ENCODE measurements at places on chromosomes 2 and 18.

DNA sequence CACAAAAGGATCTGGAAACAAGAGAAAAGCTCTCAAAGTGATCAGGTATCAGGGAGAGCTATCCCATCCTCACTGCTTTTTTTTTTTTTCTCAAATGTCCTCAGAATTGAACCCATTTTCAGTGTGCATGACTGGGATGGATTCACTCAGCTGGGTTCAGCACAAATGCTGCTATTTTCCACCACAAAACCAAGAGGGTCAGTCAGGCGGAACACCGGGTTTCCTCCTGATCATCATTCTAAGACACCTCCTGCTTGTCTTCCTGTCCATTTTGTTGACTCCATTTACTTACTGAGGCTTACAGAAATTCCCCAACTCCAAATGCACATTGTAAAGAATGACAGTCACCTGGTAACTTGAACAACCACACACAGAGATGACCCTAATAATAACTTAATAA is 39.9 kb downstream of the CYRIA start:
- DNase-seq, result no peak

DNA sequence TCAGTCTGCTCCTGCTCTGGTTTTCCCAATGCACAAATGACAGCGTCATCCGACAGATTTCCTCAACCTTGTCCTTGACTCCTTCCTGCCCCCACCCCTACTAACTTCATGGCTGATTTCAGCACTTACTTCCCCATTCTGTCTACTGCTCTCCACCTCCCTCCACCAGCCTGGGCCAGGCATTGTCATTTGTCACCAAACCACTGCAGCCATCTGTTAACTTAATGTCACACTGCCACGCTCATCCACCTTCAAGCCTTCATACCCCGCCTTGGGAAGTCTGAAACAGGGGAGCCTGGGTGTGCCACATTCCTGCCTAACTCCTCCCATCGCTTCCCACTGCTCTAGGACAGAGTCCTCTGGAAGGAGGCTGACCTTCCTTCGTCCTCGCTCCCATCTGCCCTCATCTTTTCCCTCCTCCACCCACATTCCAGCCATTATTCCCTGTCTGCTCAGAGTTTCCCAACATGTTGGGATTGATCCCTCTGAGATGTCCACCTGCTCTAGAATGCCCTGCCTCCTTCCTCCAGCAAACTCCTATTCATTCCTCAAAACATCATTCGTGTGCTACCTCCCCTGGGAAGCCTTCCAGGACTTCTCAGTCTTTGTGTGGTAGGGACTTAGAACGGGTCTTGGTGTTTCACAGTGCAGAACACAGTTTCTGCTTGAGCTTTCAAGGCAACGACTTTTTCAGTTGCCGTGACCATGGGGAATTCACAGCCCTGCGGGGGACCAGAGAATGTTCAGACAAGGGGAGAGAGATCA is 42.2 kb upstream of the SMAD7 start:
- no peak for DNase-seq

DNA sequence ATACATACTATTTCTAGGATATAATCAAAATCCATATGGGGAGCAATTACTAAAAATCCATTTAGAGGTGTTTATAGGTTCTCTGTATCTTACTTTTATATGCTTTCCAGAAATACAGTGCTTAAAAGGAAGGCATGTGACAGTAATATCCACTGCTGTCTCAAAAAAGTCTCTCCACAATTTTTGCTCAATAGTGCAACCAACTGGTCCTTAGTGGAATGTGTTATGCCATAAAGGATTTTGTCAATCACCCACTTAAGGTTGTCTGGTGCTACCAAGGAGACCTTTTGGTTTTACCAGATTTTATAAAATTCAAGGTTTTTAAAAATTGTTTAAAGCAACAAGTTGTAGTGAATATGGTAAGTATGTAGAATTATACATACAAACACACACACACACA is 328.5 kb upstream of the DSEL start:
- peak; percentile 49 for DNase-seq

- no peak for DNase-seq
Observed at GRCh38 chr2:62698653-62699052, 6.9 kb upstream of the EHBP1 start.

Measured in DMS53 (cell line).